Activated CD4-positive, alpha-beta memory T cell treated with anti-CD3 and anti-CD28 coated beads, Interleukin-2, amount 10 ng/mL, durations not matched to agents 7 days and 5 days (primary cell): ENCODE measurements at places on chromosomes 3 and 15. TPM values are rescaled to one million over a fixed set of nuclear protein-coding genes. Genes with fewer than 3 reads are reported as not detected.

DNA sequence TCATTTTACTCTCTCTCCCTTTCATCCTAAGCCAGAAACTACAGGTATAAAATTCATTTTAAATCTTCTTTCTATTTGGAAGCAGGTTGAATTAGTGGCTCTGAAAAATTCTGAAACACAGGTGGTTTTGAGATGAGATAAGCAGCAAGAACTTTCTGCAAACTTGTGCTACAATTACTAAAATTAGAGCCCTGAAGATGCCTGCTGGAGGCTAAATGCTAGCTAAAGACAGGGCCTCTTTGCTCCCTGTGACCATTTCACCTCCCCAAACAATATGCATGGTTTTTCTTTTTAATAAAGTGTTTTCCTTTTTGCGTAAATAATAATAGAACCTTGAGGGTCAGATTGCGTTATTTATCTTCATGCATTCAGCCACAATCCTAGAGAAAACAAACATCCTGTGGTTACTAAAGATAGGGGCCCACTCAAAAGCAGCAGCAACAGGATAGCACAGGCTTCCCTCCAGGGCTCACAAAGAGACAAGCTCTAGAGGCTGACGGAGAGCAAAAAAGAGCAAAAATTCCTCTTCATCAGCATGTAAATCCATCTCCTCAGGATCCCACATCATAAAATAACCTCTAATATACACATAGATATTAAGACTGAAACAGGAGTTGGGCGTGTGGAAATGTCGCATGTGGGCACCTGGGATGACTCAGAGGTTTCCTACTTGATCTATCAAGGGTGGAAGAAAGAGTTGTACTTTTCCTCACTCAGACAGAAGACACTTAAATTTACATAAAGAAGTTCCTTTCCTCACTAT is 26.5 kb upstream of the CP start:
- H3K4me1 ChIP-seq = peaks cover 16% of the 10 kb centered on the region
- no peak overlapping the region for H3K4me3 ChIP-seq
- peaks cover 3% of the 10 kb centered on the region for H3K27me3 ChIP-seq

DNA sequence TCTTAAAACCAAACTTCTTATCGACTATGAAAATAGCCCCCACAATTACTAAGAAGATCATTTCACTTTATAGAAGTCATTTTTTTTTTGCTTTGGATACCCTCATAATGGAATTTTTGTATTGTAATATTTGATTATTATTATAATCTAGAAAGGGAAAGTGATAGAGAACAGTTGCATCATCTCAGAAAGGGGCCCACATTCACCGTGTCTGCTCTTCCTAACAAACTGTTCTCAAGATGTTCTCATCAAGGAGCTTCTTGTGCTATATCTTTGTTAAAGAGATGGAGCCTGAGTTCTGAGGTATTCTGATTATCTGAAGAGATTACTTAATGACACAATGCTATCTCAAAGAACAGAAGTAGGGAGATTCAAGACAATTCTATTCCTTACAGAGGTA is 49.3 kb downstream of the MME start:
- no peak overlapping the region for H3K27ac ChIP-seq
- no peaks in the 10 kb centered on the region for H3K27me3 ChIP-seq
- no peak overlapping the region for H3K4me3 ChIP-seq
- H3K4me1 ChIP-seq = no peaks in the 10 kb centered on the region

- no peaks in the 10 kb centered on the region for H3K27me3 ChIP-seq
- no peaks in the 10 kb centered on the region for H3K4me1 ChIP-seq
- H3K4me3 ChIP-seq = no peak overlapping the region
- peaks cover 15% of the 10 kb centered on the region for H3K36me3 ChIP-seq
Observed at GRCh38 chr15:30923429-30923828, 19.7 kb downstream of the FAN1 start.

DNA sequence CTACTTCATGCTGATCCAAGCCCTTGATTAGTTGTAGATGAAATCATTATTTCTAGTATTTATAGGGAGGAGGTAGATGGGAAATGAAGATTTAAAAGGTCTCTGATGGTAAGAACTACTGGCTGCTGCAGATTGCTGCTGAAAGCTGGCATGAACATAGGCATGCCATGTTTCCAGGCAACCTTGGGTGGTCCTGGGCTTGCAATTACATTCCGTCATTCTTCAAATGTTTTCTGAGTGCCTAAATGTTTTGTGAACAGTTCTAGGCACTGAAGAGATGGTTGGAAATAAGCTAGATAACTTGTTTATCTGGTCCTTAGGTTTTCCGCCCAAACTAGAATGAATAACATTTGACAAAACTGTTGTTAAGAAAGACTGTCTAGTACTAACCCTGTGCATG is 95.8 kb downstream of the KCNAB1 start:
- peaks cover 13% of the 10 kb centered on the region for H3K27me3 ChIP-seq
- no peak for DNase-seq
- H3K4me3 ChIP-seq = no peak overlapping the region

- H3K27me3 ChIP-seq = no peaks in the 10 kb centered on the region
- H3K27ac ChIP-seq = no peak overlapping the region
- H3K4me1 ChIP-seq = no peaks in the 10 kb centered on the region
- no peaks in the 10 kb centered on the region for H3K36me3 ChIP-seq
- H3K4me3 ChIP-seq = no peak overlapping the region
- no peak for DNase-seq
Observed at GRCh38 chr3:154778057-154778456, 302.1 kb upstream of the MME start.

DNA sequence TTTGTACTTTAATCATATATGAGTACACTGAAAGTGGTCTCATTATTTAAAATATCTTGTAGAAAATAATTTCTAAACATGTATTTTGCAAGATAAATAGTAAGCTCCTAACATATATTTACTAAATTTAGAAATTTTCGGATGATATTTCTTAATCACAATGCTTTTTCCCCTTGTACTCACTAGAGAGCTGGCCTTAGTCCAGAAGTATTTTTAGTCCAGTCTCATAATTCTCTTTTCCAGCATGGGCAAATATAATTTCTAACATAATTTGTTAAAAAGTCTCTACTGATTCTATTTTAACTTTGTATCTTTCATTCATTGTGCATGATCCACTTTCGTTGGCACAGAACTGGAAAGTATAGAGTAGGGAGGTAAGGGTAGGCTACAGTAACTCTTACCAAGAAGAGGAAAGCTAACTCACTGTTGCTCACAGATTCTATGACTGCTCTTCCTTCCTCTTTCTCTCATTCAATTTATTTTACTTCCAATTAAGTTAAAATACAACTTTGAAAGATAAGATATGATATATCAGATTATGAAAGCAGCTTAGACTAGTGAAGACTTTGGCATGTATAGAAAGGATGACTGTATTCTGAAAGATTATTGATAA is 39.3 kb downstream of the FGF7 start:
- peaks cover 12% of the 10 kb centered on the region for H3K27me3 ChIP-seq
- no peaks in the 10 kb centered on the region for H3K36me3 ChIP-seq
- DNase-seq = no peak
- H3K4me1 ChIP-seq = peaks cover 8% of the 10 kb centered on the region

GRCh38 chr15:95990833-95991232 is 339.7 kb upstream of the NR2F2 start:
- no peak for DNase-seq
- no peaks in the 10 kb centered on the region for H3K36me3 ChIP-seq
- no peak overlapping the region for H3K4me3 ChIP-seq
- H3K4me1 ChIP-seq = peaks cover 4% of the 10 kb centered on the region
- H3K27ac ChIP-seq = no peak overlapping the region
- H3K27me3 ChIP-seq = peaks cover 13% of the 10 kb centered on the region

TMEM158 gene
- total RNA-seq = not detected

KCNMB2 gene
- not detected for total RNA-seq

MKRN3 gene
- 5.0 TPM for total RNA-seq

GP9 gene
- not detected for total RNA-seq

PLCL2 gene
- total RNA-seq = 39.8 TPM

TRPM1 gene
- total RNA-seq = not detected

HTR3C gene
- not detected for total RNA-seq

GOLGA8G gene
- total RNA-seq = not detected
